ENCODE measurements at places on chromosomes 4 and X.

DNA sequence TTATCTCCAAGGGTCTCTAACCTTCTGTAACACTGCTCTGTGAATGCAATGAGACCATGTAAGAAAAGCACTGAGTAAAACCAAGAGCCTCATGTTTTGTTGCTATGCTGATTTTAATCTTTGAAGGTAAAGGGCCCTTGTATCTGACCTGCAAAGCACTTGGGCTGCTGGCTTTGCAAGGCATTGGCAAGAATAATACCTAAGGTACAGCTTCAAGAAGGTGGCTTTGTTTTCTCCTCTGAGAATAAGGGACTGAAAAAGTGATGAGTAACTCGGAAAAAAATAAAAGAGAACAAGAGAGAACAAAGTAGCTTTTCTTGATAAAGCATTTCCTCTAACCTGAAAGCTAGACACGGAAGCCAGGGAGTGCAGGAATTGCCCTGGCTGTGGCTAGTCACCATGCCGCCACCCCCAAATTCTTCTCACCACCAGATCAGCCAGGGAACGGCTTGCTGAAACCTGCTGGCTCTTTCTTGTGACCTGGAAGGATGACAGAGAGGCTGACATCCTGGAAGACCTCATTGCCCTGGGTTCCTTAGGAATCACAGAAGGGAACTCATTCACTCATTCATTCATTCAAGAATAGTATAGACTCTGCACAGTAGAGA, 41.8 kb upstream of the HS3ST1 start:
- DNase-seq = peak; percentile 39

DNA sequence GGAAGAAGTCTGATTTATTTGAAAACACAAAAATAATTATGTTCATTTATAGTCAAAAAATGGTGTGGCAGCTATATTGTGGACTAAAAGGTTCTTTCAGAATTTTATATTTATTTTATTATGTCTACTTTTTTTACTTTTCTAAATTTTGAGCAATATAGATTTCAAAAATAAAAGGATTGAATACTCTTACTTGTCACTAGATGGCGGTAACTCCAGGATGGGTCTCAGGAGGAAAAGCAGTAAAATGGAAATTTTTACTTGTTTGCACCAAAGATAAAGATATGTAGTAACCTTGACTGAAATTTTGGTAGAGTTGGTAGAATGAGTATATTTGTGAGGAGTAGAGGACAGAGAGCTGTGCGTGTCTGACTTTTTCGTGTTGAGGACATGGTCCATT, 14.5 kb upstream of the DACH2 start:
- DNase-seq = no peak

- DNase-seq = no peak
Measured at GRCh38 chr4:162871990-162872389, 294.7 kb downstream of the NAF1 start.

GRCh38 chrX:15758140-15758539, 20.1 kb downstream of the CA5B start:
- DNase-seq = no peak

- DNase-seq = peak; percentile 79
Measured at GRCh38 chrX:65668377-65669310, 1.2 kb downstream of the MSN start.

GRCh38 chrX:68919707-68920106, 90.9 kb downstream of the EFNB1 start:
- no peak for DNase-seq

GRCh38 chr4:152588869-152589268, 53.0 kb upstream of the FBXW7 start:
- no peak for DNase-seq

DNA sequence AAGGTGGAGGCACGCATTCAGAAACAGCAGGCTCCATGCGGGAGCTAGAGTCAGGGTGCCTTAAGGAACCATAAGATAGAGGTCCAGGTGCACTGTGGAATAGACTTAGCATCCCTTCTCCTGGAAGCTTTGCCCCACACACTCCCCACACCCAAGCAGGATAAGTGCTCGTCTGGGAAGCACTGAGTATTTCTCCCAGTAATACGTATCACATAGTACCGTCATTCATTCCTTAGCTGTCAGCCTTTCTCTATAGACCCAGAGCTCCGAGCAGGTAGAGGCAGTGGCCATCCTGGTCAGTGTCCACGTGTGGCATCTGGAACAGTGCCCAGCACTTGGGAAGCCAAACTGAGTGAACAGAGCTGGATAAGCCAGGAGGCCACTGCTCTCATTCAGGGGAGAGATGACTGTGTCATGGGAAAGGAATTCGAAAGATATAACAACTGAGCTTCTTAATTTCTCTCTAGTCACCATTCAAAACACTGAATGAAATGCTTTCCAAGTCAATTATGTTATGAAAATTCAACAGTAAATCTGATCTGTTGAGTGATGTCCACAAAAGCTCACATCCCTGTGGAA, 9.9 kb downstream of the APBB2 start:
- no peak for DNase-seq

DNA sequence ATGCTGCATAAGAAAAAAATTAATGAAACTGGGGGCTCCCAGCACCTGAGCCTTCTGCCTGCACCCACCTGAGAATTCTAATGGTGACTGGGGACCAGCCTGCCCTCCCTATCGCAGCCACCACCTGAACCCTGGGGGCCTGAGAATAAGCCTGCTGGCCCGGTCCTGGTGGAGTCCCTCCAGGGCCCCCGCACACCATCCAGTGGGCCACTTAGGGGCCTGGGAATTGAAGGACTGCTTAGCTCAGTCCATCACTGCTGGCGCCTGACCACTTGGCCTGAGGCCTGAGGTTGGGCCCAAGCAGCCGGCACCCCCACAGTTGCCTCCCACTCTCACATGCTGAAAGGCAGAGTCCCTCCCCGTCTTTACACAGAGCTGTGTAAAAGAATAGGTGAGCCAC, 230.8 kb downstream of the ENOX2 start:
- DNase-seq = no peak

- no peak for DNase-seq
Measured at GRCh38 chr4:95219109-95219508, 329.7 kb downstream of the UNC5C start.

DNA sequence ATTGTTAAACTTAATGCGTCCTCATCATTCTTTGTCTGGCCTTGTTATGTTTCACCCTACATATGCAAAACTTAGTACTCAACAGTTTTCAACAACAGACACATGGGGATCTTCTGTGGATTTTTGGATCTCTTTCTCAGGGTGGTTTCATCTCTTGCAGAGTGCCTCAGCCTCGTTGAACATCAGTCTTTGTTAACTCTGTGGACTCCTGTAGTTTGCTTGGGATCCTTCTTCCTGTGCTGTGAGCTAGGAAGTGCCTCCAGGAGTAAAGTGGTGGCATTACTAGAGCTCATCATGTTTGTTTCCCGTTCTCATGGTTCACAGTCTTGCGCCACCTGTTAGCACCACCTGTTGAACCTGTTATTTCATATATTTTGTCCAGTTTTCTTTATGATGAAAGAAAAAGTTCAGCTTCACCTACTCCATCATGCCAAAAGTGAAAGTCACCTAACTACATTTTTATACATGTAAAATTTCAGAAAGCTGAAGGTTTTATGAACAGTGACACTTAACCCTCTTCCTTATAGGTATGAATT, 27.5 kb upstream of the NDUFC1 start:
- no peak for DNase-seq

GRCh38 chr4:94766856-94767255, 9.1 kb downstream of the BMPR1B start:
- DNase-seq = no peak

DNA sequence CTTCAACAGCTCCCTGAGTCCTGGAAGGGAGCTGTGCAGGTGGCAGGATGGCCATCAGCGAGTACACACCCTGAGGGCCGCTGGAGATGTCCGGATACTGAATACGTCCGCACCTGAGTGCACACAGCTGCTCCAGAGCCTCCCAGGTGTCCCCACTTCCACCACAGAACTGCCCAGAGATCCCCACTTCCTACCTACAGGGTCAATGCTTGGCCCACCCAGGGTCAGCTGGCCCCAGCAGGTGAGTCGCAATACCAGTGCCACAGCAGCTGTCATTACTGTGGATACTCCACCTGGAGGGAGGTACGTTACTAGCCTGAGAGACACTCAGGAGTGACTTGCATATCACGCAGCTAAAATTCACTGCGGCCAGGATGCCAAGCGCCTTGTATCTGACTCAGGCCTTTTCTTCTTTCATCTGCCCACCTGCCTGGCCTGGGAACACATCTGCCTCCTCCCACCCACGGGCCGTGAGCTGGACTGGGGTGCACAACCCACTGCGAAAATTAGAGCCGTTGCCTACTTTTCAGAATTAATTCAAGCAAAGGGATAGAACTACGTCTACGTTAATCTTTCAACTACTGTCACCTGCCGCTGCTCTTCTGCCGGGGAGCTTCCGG, 9.4 kb downstream of the C4orf50 start:
- DNase-seq = no peak

GRCh38 chrX:43581888-43582539, 74.1 kb upstream of the MAOA start:
- no peak for DNase-seq

DNA sequence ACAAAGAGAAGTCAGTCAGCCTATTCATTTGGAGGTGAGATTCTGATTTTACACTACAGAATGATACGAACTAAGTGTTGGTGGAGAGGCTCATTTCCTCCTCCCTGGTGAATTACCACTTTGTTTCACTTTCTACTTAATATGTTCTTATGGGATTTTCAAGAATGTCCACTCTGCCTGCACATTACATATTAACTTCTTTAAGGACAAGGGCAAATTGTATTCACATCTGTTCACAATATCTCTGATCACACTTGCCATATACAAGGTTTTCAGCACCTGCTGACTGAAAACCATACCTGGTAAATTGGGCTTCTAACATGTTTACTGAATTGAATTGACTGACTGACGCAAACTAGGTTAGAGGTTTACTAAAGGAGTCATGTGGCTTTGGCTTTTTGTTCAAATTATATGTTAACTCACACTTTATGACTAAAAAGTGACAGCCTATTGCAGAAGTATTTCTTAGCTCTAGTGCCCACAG, 188.4 kb upstream of the MBNL3 start:
- no peak for DNase-seq

DNA sequence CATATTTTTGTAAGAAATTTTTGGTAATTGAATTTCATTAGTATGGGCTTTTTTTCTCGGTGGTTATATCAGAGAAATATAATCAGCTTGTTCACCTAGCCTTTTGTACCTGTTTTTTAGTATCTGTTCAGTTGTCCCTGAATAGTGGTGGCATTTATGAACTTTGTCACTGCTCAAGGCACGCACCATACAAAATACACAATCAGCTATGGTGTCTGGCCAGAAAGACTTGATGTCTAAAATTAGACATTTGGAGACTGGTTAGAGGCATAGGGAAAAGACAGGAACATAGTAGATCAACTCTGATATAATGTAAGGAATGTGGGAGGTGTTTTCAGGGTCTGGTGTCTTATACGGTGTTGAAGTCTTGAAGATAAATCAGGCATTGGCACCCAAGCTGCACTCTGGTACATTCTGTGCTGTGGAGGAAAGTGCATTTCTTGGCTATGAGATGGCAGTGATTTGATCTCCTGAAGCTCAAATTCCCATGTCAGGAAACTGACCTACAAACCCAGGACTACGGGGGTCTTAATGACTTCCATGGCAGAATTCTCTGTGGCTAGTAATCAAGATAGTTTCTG, 3.6 kb downstream of the ART3 start:
- no peak for DNase-seq

GRCh38 chr4:6693231-6694176, at the start of gene S100P:
TSS of gene S100P (plus strand) at chr4:6693878. CDS start at chr4:6693933, 55 bp downstream.
- DNase-seq = no peak

GRCh38 chr4:184553891-184554290, 79.5 kb upstream of the IRF2 start:
- no peak for DNase-seq

DNA sequence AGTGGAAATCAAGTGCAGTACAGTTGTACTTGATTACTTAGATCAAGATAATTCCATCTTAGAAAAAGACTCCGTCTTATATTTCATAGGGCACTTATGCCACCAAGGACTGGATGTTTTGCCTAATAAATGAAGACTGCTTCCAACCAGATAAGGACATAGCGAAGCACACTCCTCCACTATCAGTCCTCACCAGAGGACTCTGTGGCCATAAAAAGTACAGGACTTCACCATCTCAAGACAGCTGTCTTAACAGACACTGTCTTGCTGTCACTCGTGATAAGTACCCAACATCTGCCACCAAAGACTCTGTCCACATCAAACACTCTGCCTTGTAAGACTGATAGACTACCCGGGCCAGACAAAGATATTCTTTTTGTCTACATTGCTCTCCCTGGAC, 352.0 kb downstream of the TRAM1L1 start:
- no peak for DNase-seq

GRCh38 chr4:29043411-29043810, 1676.8 kb upstream of the PCDH7 start:
- DNase-seq = no peak

Measured in T-helper 1 cell (primary cell).